ENCODE measurements at places on chromosomes 7 and 10.
A peak's percentile ranks its signal among the peaks of the same experiment; 100 is the strongest.

DNA sequence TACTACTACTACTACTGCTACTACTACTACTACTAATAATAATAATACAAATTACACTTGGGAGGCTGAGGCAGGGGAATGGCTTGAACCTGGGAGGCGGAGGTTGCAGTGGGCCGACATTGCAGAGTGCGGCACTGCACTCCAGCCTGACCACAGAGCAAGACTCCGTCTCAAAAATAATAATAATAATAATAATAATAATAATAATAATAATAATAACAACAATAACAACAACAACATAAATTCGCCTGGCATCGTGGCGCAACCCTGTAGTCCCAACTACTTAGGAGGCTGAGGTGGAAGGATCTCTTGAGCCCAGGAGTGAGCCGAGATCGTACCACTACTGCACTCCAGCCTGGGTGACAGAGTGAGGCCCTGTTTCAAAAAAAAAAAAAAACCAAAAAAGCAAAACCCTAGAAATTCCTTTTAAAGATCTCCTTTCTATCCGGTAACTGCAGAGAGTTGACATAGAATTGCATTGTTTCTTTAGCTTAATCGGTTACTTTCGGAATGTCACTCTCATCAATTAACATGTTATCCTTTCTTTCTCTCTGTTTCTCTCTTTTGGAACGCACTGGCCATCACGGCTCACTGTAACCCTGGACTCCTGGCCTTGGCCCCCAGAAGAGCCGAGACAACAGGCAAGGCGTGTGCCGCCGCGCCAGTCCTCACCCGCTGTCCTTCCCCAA, 972 bp downstream of the PHYH start:
- DNase-seq, result no peak

GRCh38 chr7:30162622-30163124, 27.9 kb downstream of the MTURN start:
- no peak for DNase-seq

GRCh38 chr7:27151341-27151930, 947 bp downstream of the HOXA3 start:
- no peak for DNase-seq

DNA sequence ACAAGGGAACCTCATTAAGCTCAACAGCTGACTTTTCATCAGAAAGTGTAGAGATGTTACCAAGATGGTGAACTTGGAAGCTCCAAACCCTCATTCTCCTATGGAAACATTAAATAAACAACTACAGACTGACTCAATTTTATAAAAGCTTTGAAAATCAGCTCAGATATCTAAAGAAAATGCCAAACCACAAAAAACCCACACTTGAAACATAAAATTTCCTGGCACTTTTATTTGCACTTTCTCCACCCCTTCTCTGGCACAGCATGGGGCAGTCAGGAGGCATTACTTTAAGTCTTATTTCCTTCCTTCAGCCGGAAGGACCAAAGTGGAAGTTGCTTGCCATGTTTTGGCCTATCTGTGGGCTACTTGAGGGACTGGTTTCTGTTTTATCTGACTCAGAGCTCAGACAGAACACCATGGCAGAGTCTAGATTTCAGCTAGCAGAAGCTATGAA, 114.7 kb downstream of the ODAD2 start:
- no peak for DNase-seq

- DNase-seq, result no peak
Observed at GRCh38 chr10:84176351-84176750, 2.8 kb downstream of the GPR15LG start.

GRCh38 chr7:142712617-142712957, 36.7 kb upstream of the PRSS1 start:
- no peak for DNase-seq

DNA sequence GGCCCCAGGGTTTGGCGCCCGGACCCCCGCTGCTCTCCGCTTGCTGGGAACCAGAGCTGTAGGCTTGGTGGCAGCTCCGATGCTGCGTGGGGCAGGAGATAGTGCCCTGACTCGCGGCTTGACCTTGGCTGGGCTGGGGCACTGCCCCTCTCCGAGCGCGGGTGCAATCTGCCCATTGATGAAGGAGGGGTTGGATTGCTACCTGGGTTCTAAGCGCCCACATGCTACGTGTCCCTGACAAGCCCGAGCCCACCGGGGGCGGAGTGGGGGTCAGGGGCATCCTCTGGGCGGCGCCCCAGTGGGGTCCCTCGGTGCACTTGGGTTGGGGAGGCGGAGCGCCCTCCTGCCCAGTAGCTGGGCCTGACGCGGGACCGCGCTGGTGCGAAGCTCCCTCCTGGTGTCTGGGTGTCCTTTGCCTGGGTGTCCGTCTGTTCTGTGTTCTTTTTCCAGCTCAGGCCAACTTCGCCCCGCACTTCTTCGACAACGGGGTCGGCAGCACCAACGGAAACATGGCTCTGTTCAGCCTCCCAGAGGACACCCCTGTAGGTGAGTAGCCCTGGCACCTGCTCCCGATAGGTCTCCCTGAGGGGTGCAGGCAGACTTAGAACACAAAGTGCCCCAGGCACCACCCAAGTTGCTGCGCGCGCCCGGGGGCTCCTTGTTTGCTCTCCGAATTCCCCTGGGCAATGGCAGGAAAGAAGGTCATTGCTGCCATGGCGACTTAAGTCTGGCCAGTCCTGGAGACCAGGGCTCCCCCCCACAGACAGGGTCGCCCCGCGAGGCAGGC, 900 bp downstream of the CDHR1 start:
- no peak for DNase-seq

GRCh38 chr7:51234609-51235308, 81.8 kb downstream of the COBL start:
- DNase-seq, result no peak

DNA sequence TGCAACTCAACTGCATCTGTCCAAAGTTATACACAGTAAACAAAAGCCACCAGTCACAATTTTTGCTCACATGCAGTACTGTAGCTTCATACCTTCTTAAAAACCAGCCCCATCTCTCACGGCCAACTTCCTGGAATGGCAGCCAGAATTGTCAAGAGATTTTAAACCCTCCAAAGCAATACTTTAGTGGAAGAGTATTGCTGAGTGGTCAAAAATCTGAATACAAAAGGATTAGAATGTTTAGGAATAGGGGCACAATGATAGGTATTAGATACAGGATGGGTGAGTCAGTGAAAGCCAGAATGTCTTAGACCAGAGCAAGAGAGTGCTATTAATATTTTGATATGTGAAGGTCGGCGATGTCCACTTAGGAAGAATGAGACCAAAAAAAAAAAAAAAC, 193.9 kb downstream of the AGMO start:
- DNase-seq, result no peak

GRCh38 chr10:12597788-12598765, 248.7 kb downstream of the CAMK1D start:
- DNase-seq, result peak; percentile 8

- DNase-seq, result no peak
Observed at GRCh38 chr7:153638821-153639435, 413.3 kb upstream of the DPP6 start.

- no peak for DNase-seq
Observed at GRCh38 chr7:37048674-37049073, 324.4 kb upstream of the AOAH start.

DNA sequence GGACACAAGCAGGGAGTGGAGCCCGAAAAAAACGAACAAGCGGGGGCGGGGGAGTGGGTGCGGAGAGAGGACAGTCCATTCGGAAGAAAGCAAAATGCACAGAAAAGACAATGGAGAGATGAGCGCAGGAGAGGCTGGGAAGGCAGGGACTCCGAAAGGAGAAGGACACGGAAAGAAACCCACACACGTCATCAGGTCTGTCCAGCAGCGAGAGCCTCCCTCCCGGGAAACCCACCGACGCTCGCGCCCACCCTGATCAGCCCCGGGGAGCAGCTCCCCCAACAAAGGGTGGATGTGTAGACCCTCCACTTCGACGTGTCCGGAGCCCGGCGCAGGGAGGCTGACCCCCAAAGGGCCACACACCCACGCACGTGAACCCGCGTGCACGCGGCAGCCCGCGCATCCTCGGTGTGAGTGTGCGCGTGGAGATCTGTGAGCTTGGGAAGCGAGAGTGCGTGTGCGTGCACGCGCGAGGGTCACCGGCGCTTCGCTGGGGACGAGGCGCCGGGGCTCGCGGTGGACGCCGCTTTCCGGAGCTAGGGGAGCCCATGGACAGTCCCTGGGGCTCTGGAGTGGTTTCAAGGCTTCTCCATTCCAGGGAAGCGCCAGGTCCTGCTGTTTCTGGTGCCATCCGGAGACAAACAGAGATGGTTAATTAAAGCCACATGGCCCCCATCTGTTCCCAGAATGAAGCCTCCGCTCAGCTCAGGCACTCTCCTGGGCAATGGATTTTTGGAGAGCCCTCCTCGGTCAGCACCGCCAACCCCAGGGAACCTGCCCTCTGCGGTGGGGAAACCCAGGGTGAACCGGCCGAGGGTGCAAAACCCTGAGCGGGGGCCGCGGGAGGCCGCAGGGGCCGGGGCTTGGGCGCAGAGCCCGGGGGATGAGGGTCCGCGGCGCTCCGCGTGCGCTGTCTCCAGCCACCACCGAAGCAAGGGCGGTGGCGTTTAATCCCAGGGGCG, 916 bp downstream of the LAMB1 start:
- DNase-seq, result peak; percentile 34

DNA sequence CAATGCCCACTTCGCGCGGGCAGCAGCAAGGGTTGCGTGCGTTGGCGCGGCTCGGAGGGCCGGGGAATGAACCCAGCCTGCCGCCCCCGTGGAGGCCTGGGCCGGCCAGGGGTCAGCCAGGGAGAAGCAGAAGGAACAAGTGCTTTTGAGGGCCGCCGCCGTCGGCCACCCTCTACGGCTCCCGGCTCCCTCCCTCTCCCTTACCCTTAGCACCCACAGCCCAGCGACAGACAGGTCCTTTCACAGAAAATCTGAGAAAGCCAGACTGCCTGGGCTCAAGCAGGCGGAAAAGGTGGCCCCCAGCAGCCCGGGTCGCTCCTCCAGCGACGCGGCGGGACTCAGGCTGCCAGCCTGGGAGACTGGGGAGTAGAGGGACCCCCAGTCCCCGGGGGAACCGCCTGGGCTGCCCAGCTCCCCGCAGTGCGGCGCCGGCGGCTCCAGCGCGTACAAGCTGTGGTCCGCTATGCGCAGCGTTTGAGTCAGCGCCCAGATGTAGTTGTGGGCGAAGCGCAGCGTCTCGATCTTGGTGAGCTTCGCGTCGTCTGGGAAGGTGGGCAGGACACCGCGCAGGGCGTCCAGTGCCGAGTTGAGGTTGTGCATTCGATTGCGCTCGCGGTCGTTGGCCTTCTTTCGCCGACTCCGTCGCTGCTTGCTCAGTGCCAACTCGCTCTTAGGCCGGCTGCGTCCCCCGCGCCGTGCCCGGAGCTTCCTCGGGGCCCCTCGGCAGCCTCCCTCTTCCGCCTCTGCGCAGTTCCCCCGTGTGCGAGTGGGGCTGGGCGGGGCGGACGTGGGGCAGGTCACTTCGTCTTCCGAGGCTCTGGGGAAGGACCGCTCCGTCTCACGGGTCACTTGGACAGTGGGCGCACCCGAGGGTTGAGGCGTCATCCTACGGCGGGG, 815 bp downstream of the NEUROG3 start:
- no peak for DNase-seq

DNA sequence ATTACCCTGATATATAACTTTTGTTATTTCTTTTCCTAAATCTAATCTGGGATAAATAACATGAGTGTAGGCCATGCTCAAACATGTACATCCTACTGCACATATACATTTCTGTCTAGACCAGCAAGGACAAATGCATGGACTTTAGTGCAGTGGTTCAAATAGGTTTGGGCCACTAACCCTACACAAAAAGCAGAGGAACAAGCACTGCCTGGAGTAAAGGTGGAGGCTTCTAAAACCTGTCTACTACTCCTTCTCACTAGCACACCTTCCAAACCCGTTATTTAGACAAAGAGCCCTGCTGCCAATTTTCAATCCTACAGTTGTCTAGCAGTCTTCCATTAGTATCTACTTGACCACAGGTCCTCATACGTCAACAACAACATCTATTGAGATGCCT, 34.8 kb downstream of the SGCE start:
- no peak for DNase-seq

- DNase-seq, result no peak
Observed at GRCh38 chr10:105993609-105994008, 1170.9 kb downstream of the SORCS1 start.

DNA sequence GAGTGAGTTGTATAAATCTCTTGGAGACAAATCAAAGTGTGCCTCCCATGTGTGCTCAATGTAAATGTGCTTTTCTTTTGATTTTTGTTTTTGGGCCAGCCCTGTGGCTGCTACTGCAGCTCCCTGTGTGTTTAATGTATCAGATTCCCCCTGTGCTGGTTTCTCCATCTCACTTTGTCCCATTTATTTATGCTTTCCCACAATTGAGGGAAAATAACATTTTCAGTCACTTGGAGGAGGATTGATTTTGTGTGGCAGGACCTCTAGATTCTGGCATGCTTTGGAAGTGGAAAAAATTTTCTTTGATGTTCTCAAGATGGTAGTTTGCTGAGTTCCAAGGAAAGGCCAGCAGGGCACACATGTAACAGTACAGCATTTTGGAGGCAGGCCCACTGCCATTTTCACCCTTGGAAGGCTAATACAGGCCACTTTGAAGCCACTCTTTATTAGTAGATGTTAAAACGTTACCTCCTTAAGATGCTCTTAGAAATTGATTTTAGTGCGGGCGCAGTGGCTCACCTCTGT, 323.6 kb downstream of the BICC1 start:
- DNase-seq, result no peak

GRCh38 chr10:75935650-75936400, 504.4 kb downstream of the LRMDA start:
- DNase-seq, result no peak

- DNase-seq, result no peak
Observed at GRCh38 chr7:91355695-91356435, 91.6 kb downstream of the FZD1 start.

DNA sequence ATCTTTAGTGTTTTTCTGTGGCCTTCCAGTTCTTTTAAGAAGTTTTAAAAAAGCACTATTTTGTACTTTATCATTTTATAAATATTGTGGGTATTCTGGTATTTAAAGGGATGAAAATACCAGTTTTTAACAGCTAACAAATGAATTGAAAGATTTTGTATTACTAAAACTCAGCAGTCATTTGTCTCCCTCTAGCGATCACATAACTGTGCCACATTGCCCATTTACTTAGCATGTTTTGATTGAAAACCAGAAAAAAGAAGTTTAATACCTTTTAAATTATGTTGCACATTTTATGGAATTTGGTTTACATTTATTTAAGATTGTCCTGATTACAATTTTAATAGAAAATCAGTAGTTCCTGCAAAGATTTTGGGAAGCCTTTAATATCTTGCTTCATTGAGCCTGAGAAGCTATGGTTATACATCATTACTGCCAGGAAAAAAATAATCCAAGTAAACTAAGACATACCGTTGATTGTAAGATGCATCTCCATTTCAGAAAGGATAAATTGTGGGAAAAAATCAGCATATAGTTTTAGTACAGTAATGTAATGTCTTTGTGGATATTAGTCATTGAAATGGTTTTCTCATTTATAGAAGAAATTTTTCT, 34.9 kb downstream of the TAX1BP1 start:
- no peak for DNase-seq

- no peak for DNase-seq
Observed at GRCh38 chr10:48452879-48453412, 146.5 kb downstream of the MAPK8 start.

DNA sequence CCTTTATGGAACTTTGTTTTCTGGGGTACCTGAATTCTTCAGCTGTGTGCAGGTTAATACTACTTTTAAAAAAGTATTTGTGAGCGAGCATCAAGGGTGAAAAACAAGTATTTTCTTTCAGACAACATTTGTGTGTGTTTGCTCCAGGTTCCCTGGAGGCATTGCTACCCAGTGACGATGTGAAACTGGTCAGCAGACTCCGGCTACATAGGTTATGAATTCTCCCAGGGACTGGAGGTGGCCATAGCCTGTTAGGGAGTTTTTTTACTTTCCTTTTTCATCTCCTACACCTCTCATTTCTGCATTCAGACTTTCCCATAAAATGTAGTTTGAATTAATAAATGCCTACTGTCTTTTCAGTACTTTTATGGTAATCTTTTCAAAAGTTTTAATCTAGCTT, 7.6 kb downstream of the AKR1D1 start:
- no peak for DNase-seq
